ENCODE measurements at places on chromosomes 12 and 14. TPM values are rescaled to one million over a fixed set of nuclear protein-coding genes. Genes with fewer than 3 reads are reported as not detected.
A peak's percentile ranks its signal among the peaks of the same experiment; 100 is the strongest.

DNA sequence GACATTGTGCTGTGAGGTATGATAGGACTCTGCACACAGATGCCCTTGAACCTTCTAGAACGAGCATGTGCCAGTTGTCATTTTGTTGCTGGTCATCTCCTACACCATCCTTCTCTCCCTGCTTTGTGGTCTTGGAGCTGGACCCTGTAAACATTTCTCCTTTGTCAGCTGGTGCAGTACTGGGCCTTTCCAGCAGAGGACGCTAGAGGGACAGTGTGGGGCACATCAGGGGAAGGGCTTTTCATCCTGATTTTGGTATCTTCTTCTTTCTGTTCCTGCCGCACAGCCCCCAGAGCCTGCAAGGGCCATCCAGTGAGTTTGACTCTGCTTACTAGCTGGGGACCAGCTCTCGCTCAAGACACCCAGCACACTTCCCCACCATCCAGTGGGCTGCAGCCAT, 484.6 kb downstream of the AACS start:
- no peaks in the 10 kb centered on the region for H3K27me3 ChIP-seq
- H3K4me3 ChIP-seq, result no peak overlapping the region
- no peaks in the 10 kb centered on the region for H3K36me3 ChIP-seq

GRCh38 chr12:116411977-116412376, 134.5 kb upstream of the MED13L start:
- no peak overlapping the region for H3K4me3 ChIP-seq
- no peak for DNase-seq
- no peak overlapping the region for H3K27ac ChIP-seq

DNA sequence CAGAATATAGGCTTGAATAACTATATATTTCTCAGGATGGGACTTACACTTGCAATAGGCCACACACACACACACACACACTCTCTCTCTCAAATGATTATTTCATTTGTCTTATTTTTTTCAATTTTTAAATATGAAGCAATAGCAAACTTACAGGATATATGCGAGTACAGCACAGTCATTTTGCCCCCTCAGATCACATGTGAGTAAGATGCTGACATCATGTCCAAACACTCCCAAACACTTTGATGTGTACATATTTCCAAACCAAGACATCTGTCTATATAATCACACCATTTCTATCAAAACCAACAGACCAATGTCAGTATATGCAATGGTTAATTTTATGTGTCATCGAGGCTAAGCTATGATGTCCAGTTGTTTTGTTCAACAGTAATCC, 1535.9 kb upstream of the FLRT2 start:
- DNase-seq, result no peak
- H3K27me3 ChIP-seq, result no peaks in the 10 kb centered on the region
- no peak overlapping the region for H3K27ac ChIP-seq
- no peaks in the 10 kb centered on the region for H3K4me1 ChIP-seq

GRCh38 chr12:32618115-32618514, 61.0 kb upstream of the DNM1L start:
- DNase-seq, result no peak
- no peaks in the 10 kb centered on the region for H3K36me3 ChIP-seq
- no peak overlapping the region for H3K4me3 ChIP-seq
- H3K27me3 ChIP-seq, result no peaks in the 10 kb centered on the region
- no peaks in the 10 kb centered on the region for H3K4me1 ChIP-seq

DNA sequence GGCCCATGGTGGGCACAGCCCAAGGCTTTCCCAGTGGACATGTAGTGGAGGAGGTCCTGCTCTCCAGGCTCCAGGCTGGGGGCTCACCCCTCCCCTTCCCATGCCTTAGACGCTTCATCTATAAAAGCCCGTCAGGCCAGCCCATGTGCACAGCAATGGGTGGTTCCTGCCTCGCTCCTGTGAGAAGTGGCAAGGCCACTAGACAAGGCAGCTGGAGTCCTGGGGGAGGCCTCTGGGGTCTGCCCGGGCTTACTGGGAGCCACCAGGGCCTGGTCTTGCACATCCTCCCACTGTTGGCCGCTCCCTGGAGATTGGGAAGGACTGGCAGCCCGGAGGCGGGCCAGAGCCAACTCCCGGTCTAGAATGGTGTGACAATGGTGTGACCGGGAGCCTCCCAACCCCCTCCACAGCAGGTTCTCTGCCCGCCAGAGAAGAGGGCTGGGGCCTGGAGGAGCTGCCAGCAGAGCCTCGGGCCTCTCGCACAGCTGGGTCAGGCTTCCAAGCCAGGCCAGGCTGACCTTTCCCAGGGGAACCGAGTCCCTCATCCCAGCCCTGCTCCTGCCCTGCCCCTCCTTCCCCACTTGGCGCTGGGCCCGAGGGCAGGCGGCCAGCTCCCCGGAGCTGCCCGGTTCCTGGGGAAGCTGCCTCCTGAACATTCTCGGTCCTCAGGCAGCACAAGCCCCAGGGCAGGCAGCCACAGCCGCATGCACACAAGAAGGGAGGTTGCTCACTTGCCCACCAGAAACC, 97.9 kb downstream of the RFLNA start:
- H3K27me3 ChIP-seq, result no peaks in the 10 kb centered on the region
- peak overlapping the region; percentile 30 for H3K4me3 ChIP-seq
- peak overlapping the region; percentile 88 for H3K27ac ChIP-seq
- H3K4me1 ChIP-seq, result peaks cover 44% of the 10 kb centered on the region

DNA sequence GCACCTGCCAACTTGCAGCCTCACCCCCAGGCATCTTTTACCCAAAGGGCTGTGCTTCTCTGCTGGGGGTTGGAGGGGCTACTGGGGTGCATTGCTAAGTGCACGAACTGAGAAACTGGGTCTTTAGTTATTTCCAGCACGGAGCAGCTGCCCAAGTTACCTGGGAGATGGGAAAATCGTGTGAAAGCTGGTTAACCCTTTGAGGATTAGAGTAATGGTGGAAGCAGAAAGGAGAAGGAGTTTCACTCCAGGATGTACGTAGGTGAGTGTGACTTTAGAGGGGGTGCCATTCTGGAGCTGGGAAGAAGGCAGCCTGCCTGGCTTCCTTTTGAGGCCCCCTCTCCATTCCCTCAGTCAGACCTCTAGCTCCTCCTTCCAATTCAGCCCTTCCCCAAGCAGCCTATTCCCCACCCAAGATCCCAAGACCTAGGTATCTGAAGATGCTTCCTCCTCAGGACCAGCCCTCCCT, 1.0 kb upstream of the ADCY6 start:
- H3K36me3 ChIP-seq, result no peaks in the 10 kb centered on the region
- peak overlapping the region; percentile 90 for H3K4me3 ChIP-seq
- DNase-seq, result no peak
- no peaks in the 10 kb centered on the region for H3K27me3 ChIP-seq
- peak overlapping the region; percentile 72 for H3K27ac ChIP-seq

DNA sequence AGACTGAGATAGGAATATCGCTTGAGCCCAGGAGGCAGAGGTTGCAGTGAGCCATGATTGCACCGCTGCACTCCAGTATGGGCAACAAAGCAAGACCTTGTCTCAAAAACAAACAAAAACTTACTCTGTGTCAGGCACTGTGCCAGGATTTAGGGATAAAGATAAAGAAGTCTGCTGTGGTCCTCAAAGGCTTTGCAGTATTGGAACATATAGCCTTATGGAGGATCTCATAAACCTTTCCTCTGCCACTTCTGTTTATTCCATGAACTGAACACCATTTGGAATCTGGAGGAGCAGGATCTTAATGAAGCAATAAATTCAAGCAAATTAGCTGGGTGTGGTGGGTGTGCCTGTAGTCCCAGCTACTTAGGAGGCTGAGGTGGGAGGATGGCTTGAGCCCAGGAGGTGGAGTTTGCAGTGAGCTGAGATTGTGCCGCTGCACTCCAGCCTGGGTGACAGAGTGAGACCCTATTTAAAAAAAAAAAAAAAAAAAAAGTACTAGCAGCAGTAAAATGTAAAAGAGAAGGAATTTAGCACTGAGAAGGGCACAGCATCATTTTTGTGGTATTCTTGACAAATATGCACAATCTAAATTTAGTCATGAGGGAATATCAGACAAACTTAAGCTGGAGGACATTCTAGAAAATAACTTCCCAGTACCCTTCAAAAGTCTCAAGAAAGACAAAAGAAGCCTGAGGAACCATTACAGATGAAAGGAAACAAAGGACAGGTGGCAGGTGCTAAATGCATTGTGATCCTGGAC, 27.1 kb downstream of the BMAL2 start:
- H3K27me3 ChIP-seq, result no peaks in the 10 kb centered on the region
- no peaks in the 10 kb centered on the region for H3K4me1 ChIP-seq
- DNase-seq, result no peak

DNA sequence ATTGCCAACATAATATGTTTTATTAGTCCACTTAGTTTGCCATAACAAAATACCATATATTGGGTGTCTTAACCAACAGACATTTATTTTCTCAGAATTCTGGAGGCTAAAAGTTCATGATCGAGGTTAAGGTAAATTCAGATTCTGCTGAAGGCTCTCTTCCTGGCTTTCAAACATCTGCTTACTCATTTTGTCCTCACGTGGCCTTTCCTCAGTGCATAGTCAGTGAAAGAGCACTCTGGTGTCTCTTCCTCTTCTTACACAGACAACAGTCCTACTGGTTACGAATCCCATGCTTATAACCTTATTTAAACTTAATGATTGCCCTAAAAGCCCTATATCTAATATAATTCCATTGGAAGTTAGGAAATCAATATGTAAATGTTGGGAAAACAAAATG, 479.7 kb downstream of the FSCB start:
- H3K36me3 ChIP-seq, result no peaks in the 10 kb centered on the region
- H3K4me3 ChIP-seq, result no peak overlapping the region
- H3K27ac ChIP-seq, result no peak overlapping the region
- DNase-seq, result no peak
- no peaks in the 10 kb centered on the region for H3K27me3 ChIP-seq
- H3K4me1 ChIP-seq, result no peaks in the 10 kb centered on the region

The TCL1A gene
- total RNA-seq, result 0.30 TPM

Data from HCT116 (cell line).